ENCODE measurements at places on chromosomes 5 and 9.

GRCh38 chr5:131266370-131267060 is 2.7 kb downstream of the CDC42SE2 start:
- DNase-seq, result no peak

DNA sequence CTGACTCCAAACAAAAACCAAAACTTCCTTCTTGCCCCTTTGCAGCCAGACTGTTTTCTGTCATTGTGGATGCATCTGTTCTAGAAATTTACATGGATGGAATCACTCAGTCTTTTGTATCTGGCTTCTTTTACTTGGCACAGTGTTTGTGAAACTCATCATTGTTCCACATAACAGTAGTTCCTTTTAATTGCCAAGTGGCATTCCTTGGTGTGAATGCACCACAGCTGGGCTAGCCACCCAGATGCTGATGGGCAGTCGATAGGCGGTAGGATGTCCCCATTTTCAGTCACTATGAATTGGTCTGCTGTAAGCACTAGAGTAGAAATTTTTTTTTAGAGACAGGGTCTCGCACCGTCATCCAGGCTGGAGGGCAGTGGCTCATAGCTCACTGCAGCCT is 6.3 kb upstream of the CLPTM1L start:
- DNase-seq, result no peak

DNA sequence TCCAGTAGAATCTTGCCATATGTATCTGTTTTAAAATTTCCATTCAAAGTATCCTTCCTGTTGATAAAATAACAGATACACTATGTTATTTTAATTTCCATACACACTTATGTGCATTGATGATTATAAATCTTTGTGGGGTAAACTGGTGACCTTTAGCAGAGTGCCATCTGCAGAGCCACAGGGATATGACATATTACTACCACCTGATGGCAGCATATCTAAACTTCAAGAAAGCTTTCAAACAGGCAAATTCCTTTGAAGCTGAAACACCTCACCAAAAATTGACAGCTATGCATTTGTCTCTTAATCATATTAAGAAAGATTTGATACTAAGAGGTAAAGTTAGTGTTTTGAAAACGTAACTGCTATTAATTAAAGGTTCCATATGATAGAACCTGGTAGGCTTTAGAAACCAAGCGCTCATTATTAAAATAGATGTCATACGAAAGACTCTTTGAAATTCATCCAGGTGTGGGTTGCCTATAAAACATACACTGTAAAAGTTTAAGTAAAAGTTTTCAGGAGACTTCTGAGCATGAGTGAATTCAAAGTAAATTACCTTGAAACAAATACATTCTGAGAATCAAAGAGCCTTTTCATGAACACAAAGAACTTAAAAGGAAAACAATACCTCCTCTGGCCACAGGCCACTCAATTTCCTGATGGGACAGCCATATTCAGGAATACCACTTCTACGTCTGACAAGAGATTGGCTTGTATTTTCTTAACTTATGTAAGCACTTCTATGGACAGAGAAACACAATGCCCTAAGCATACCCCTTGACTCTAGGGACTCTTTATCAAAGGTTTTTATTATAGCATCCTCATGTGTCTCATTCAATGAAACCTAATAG is 93.3 kb downstream of the KIAA0825 start:
- peak; percentile 9 for DNase-seq

DNA sequence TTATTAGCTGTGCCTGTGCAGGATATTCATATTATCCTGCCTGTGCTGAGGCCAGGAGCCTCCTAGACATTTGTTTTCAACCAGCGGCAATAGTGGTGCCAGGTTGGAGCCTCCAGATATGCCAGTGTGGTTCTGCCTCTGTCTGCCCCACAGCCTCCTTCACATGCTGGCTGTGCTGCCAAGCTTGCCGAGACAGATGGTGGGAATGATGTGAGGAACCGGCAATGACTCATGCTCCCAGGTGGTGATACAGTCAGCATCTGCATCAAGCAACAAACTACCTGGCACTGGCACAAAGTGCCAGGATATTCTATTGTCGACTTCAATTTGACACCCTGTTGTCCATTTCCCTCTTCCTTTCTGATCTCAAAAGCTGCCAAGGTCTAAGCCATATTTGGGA is 285.7 kb downstream of the CHSY3 start:
- DNase-seq, result no peak

DNA sequence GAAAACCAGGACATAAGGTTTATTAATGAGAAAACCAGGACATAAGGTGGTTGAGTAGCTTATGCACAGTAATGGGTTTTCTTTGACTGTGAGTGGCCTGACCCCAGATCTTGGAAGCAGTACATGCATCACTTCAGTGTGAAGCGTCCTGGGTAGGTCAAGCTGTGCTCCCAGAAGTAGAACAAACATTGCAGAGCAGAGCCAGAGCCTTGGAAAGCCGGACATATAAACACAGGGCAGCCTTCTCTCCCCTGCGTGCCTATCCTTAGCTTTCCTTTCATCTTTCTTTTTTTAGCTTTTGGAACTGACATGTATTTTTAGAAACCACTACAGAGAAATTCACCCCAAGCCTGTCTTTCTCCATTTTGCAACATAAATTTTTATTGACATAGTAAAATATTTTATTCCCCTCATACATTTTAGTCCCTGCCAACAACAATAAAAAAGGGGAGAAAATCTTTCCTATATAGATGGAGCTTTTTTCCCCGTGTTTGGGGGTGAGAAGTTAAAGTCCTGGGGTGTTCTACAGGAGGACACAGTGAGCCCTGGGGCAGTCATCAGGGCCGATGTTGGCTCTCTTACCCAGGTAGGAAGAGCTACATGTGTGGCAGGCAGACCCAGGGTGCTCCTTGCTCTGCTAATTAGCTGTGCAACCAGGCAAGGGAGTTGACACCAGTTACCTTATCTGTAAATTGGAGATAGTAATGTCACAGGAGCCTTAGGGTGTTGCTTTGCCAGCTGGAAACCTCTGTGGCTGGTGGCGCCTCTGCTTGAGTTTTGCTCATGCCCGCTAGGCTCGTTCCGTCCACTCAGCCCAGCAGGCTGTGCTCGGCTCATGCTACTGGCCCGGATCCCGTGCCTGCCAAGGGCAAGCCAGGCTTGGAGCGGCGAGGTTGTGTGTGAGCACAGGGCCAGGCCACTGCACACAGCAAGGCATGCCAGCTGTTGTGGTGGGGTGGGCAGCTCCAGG is 389.6 kb downstream of the KDM4C start:
- DNase-seq, result no peak

GRCh38 chr5:126816649-126817048 is 39.7 kb downstream of the LMNB1 start:
- DNase-seq, result no peak

GRCh38 chr5:143222287-143223231 is 180.9 kb downstream of the NR3C1 start:
- no peak for DNase-seq

DNA sequence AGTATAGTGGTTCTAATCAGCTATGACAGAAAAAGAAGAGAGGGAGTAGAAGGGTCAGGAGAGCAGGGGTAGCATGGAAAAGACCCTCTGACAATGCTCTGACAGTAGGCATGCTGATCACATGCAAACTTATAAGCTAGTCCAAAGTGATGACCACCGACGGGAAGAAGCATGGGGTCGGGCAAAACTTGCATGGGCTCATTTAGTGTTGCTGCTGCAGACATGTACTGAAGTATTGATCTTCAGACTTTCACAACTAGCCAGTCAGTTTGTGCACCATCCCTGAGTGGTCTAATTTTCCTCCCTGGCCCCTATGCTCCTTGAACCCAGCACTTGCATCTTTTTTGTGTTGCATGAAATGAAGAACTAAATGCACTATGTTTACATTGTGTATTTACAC is 225.4 kb downstream of the SYK start:
- no peak for DNase-seq

DNA sequence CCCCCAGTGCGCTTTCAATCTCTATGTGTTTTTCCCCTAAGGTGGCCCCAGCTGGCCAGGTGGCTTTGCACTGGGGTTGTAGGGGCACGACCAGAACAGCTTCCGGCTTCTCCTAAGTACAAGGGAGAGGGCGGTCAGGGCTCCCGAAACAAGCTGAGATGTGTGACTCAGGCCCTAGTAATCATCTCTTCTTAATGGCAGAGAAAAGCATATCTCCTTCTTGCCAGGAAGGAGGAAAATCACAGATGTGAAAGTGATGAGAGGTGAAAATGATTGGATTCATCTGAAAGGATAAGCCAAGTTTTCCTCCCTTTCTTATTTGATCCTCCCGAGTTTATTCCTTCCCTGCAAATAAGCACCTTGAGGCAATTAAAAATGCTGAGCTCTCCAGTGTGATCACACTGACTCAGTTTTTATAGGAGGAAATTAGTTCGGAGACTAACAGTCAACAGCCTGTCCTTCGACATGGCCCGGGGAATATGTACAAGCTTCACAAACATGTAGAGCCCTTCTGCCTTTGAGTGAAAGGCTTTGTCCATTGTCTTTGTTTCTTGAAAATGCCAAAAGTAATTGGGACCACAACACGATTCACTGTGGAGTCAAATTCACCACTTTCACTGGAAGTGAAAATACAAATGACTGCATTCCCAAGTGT is 514.8 kb downstream of the PSAT1 start:
- no peak for DNase-seq

DNA sequence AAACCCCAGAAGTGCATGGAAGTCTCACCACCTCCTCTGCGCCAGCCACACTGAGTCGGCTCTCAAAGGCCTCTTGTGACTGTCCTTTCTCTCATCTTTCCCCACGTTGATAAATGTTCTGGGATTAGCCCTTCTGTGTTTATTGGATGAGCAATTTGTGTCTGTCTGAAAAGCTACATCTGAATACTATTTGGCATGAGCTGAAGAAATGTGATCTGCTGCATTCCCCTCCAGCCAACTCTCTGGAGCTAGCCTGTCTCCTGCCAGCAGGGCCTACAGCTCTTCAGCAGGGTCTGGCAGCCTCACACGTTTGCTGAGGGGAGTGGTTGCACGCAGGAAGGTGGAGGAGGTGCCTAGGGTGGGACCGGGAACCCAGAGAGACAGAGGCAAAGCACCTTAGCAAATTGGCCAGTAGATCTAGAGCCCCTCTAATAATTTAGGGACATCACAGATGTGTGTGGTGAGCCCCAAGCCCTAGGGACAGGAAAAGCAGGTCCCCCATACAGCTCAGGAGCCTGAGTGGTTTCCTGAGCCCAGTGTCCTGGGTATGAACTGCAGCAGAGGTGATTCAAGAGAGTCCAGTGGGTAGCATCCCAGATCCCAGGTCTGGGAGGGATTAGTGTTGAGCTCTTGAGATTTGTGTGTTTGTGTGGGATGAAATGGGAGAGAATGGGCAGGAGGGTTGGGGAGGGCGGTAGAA is 20.5 kb upstream of the B4GALT1 start:
- DNase-seq, result no peak

GRCh38 chr5:135988546-135988945 is 33.8 kb upstream of the LECT2 start:
- no peak for DNase-seq

GRCh38 chr9:131379056-131379455 is 14.8 kb upstream of the PRRC2B start:
- no peak for DNase-seq

DNA sequence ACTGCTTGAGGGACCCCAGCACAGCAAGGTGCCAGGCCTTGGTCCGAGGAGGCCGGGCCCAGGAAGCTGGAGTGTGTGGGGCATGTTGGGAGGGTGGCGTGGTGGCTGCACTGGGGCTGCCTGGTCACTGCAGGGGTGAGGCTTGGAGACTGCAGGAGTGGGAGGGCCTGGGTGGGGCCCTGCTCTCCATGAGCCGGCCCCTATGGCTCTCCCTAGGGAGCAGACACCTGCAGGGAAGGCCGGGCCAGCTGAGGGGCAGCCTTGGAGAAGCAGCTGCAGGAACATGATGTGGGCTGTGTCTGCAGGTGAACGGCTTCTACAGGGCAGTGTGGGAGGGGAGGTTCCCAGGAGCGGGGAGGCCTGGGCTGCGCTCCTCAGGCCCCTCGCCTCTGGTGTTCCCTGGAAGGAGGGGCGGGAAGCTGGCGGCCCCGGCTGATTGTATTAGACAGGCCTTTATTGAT is 41.7 kb upstream of the TMEM250 start:
- no peak for DNase-seq

DNA sequence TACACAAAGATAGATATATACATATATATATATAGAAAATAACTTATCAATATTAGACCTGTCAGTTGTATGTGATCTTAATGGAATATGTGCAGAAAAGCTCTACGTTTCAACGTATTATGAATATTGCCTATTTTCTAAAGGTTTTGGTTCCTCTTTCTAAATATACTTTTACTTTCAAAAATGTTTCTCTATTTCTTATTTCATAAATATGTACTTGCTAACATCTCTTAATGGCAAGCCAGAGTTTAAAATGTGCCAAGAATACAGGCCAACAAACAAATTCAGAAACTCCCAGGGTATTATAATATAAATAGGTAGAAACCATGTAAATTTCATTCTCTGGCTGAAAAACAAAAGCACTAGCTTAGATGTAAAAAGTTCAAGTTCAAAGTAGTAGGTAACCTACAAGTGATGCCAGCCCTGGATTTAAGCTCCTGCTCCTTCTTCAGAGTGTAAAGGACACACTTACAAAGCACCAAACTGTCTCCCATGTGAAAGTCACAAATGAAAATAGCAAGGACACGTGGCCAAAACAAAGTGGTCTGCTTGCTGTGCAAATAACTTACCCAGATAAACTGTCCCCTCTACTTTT is 685.1 kb upstream of the DMAC1 start:
- no peak for DNase-seq

DNA sequence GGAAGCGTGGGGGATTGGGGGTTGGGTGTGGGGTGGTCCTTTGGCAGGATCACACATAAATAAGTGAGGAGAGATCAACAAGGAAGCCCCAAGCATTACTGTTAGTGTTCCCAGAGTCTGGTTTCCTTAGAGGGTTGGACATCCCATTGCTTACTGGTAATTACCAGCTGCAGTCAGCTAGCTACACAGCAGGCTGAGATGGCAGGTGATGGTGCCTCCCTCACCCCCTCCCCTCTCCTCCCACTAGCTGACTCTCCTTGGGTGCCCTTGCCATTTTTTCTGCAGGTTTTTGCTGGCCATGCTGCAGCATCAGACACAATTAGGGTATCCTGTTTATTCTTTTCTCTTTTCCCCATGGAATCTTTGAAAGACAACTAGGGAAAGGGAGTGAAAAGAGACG is 107.5 kb upstream of the TLR4 start:
- no peak for DNase-seq

GRCh38 chr9:126152622-126153362 is 173.8 kb upstream of the MVB12B start:
- no peak for DNase-seq

Data from activated naive CD4-positive, alpha-beta T cell treated with anti-CD3 and anti-CD28 coated beads, Interleukin-2, amount 50 U/mL, for 72 hours (primary cell).